Aorta (tissue), 5 donors: ENCODE measurements at places on chromosomes 1 and 21. TPM values are rescaled to one million over a fixed set of nuclear protein-coding genes. Genes with fewer than 3 reads are reported as not detected.

DNA sequence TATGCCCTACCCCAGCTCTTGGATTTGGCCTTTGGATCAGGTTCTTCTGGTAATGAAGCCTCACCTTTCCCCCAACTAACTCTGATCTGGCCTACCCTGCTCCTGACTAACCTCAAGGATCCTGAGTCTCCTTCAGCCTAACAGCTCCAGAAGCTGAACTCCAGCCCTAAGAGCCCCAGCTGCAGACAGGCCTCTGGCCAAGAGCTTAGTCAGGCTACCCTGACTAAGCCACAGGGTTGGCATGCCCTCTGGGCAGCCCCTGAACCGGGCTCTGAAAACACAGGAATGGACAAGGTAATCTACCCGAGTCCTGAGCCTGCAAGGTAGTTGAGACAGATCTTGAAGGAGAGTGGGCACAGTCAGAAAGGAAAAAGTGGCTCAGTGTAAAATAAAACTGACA, 29.4 kb downstream of the COA7 start:
- DNase-seq, result no peak

The DPT gene
- total RNA-seq, result 32.5 TPM

DNA sequence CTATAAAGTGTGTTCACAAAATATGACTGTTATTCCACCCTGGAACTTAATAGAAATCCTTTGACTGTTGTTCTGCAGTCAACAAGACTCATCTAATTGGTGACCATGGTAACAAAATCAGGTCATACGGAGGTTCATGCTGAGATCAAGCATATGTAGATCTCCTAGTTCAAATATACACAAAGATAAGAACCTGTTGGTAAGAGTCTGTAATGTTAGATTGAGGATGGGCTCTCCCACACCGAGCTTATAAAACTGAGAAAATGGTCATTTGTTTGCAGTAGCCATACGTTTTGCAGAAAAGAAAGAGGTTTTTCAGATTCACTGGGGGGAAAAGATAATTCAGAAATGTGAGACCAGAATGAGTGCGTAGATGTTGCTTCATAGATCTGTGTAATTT, 468.1 kb downstream of the RPS6KC1 start:
- no peak for DNase-seq

DNA sequence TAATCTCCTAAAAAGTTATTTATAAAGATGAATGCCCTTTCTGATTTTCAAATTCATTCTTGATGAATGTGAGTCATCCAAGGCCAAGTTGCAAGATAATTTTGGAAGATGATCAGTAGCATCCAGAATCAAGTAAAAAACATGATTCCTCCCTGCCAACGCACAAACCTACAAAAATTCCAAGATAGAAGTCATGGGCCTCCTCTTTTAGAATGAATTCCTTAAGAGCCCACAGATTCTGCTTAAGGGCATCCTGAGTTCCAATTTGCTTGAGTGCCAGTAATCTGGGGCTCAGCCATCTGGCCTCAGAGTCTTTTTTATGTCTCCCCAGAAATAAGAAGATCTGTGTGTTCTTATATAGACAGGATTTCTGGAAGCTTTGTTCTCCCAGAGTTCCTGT, 23.2 kb upstream of the SPATA6 start:
- no peak for DNase-seq

GRCh38 chr1:159008744-159009188, 941 bp upstream of the IFI16 start:
- DNase-seq, result no peak

DNA sequence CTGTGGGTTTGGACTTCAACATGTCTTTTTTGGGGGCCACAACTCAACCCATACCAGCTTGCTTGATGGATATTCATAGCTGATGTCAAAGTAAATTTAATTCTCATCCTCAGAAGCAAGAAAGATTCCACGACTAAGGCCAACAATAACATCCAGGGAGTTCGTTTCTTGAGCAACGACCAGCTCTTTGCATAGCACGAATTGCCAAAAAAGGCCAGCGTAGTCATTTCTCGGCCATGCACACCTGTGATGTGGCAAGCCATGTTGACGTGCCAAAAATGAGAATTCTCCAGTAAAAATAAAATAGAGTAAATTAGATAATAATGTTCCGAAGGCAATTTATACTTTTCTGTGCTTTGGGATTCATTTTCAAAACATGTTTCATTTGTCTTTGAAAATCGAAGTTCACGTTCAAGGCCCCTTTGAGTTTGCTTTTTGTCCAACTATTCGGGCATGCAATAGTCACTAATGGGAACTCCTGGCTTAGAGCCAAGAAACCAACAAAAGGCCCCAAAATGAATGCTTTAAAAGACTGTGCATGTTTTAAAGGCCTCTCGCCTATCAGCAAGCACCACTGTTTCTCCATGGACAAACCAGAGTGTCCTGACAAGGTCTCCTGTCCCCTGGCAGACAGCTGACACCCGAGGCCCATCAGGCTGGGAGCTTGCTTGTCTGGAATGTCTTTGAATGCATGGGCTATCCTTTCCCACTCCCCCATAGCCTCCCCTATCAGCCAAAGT, 14.4 kb upstream of the IGSF5 start:
- DNase-seq, result no peak

GRCh38 chr21:41142051-41142795, 25.7 kb upstream of the BACE2 start:
- DNase-seq, result no peak

- no peak for DNase-seq
Measured at GRCh38 chr1:21022279-21023040, 154.2 kb downstream of the EIF4G3 start.

The RIMKLA gene
- total RNA-seq, result 0.06 TPM

DNA sequence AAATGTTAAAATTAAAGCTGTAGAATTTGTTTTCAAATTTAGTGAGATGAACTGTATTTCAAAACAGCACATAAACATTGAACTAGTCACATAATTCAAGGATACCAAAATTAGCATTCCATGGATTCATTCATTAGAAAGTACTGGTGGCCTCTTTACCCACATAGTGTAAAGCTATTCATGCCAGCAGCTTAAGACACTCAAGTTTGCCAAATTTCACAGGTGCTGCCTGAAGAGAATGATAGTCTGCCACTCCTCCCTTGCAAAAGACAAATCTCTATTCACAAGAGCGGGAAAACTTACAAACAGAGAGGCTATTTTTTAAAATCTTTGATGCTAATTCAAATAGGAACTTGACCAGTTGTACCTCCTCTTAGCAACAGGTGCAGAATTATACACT, 337.0 kb downstream of the BRINP3 start:
- no peak for DNase-seq

The NPPB gene
- total RNA-seq, result not detected

The WDR47 gene
- total RNA-seq, result 20.2 TPM

DNA sequence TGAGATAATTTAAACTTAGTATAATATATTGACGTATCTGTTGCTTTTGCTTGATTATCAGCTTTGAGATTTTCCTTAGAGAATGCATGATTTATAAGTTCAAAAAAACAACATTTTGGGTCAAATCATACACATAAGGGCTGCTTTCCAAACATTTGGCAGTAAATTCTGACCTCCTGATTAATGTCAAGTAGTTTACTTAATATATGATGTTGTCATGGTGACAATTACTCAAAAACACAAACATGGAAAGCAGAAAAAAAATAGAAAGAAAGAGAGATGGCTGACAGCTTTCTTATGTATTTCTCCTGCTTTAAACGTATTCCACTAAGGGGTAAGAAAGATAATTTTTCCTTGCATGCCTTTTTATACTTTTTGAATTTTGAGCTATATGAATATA, 258.2 kb upstream of the C1orf105 start:
- no peak for DNase-seq

- no peak for DNase-seq
Measured at GRCh38 chr1:71464016-71464415, 383.2 kb upstream of the ZRANB2 start.

The OPTC gene
- not detected for total RNA-seq

GRCh38 chr1:235093013-235093695, 35.5 kb downstream of the TOMM20 start:
- DNase-seq, result peak; percentile 70

GRCh38 chr1:53895421-53895820, 1.4 kb downstream of the DIO1 start:
- DNase-seq, result no peak

- DNase-seq, result no peak
Measured at GRCh38 chr1:172875892-172876291, 174.8 kb downstream of the TNFSF18 start.

- no peak for DNase-seq
Measured at GRCh38 chr1:1968767-1969504, 34.6 kb downstream of the CFAP74 start.

The MARCKSL1 gene
- total RNA-seq, result 31.0 TPM

- no peak for DNase-seq
Measured at GRCh38 chr21:37800456-37801061, 115.7 kb downstream of the KCNJ6 start.

The F13B gene
- not detected for total RNA-seq

DNA sequence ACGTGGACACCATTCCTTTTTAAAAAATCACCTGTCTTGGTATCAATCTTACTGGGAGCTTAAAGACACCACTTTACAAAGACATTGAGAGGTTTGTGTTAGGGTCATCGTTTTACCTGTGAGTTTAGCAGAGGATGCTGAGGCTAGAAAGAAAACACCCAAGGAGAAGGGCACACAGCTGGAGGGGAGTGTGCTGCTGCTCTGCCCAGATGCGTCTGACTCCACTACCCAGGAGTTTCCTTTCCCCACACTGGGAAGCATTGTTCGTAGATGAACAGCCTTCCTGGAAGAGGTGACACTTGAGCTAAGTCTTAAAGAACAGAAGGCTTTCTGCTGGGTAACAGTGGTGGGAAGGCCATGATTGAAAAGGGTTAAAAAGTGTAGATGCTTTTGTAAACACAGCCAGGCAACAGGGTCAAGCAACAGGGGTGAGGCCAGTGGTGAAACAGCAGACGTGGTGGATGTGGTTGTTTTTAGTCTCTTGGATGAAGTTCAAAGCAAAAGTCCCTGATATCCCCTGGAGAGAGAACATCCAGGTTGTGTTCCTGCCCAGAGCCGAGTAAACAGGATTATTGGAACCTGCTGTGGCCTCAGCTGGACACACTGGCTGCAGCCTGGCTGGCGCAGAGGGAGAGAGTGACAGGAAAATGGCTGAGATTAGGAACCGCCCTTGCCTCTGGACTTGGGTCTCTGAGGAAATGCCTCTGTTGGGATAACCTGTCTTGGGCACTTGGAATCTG, 198.6 kb upstream of the JUN start:
- no peak for DNase-seq

The CFH gene
- 297 TPM for total RNA-seq

The TFB2M gene
- 5.2 TPM for total RNA-seq

GRCh38 chr1:180482425-180483275, 19.7 kb downstream of the ACBD6 start:
- no peak for DNase-seq

DNA sequence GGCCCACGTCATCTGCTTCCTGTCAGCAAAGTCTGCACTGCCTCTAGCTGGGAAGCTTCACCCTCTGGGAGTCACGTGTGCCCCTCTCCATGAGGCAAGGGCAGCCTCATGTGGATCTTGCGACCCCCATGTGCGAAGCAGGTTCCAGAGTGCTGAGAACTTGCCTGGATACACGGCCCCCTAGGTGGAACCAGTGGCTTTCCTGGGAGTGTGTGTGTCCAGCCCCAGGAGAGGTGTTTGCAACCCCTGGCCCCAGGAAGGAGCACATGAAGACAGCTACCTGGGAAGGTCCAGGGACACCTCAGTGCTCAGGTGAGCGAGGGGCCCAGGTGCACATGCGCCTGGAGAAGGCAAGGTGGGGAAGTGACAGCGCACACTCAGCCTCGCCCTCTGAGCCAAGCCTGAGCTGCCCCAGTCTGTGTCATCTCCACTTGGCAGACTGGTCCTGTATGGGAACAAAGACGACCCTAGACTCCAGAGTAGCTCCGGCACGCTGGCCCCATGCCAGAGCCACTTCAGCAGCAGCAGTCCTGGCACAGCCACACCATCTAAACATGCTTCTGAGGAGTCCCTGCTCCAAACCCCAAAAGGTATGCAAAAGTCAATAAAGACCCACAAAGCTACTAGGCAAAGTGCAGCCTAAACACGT, 8.9 kb downstream of the LSS start:
- DNase-seq, result peak; percentile 75
